ENCODE measurements at places on chromosomes 1 and 21.

DNA sequence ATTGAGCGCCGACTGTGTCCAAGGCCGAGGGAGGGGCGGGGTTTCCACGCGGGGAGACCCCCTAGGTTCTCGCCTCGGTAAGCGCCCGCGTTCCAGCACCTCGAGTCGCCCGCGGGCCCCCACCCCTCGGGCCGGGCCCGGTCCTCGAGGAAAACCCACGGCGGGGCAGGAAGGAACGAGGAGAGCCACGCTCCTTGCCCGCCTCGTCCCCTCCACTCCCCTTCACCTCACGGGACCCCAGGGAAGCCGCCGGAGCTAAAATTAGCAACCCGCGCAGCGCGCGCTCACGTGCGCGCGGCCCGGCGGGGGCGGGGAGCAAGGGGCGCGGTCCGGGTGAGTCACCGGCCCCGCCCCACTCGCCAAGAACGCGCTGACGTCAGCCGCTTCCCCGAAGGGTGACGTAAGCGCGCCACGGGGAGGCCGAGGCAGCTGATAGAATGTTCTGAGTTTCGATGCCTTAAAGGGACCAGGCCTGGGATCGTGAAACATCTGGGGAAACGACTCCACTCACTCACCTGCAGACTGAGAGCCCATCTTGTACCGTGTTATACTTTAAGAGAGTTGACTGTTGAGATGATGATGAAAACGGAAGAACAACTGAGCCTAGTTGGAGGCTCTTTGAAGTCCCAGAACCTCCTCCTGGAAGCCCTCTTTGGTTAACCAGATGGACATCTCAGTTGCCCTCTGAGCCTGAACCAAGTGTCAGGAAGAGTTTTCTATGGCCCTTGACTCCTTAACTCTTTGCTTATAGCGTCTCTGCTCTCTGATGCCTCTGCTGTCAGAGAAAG lies 49.7 kb upstream of the ATF3 start:
- DNase-seq = peak; percentile 85

DNA sequence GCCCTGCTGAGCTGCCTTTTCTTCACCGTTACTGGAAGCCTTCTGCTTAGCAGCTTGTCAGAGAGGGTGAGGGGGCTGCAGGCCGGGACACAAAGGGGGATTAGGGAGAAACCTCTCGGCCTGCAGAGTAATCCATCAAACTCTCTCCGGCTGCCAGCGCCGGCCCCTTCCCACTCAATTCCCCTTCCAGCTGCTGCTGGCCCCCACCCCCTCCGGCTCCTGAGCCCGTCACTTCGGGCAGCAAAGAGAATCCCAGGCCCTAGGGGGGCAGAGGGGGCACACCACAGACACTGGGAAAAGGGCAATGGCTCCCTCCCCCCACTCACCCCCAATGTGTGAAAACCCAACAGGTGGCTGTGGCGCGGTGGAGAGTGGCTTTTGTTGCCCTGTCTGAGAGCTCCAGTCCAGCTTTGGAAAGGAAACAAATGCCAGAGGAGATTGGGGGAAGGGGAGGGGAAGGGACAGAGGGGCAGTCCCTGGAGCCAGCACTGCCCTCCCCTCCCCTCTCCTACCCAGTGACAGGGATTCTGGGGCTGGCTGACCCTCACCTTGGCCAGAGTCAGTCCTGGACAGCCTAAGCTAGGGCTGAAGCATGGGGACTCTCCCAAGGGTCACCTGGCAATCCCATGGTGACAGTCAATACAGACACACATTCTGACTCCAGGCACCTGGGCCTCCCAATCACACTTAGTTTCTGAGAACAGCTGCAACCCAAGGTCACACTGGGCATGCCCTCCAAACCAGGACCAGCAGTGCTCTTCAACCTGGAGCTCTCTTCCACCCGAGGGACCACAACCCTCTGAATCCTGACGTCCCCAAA lies 9.5 kb downstream of the SLC45A3 start:
- DNase-seq = no peak

GRCh38 chr1:23736437-23737134 lies 6.7 kb upstream of the ELOA start:
- DNase-seq = no peak

DNA sequence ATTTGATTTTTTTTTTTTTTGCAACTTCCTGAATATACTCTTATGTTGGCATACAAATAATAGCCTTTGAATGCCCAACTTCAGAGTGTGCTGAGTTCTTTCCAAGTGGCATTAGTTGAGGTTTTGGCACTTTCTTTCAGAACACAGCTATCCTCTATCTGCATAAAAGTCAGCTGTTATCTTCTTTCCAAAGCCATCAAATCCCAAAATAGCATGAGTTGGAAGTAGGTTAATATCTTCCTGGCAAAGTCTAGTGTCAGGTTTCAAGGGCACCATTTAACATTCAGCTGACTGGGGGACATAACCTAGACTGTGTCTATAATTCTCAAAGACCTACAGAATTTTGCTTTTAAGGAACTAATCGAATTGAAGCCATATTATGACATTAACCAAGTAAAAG lies 223.9 kb downstream of the PLPP3 start:
- DNase-seq = no peak

- DNase-seq = no peak
Observed at GRCh38 chr1:162992945-162993344, 76.2 kb upstream of the RGS4 start.

GRCh38 chr1:225578251-225578977 lies 74.5 kb downstream of the ENAH start:
- DNase-seq = no peak

DNA sequence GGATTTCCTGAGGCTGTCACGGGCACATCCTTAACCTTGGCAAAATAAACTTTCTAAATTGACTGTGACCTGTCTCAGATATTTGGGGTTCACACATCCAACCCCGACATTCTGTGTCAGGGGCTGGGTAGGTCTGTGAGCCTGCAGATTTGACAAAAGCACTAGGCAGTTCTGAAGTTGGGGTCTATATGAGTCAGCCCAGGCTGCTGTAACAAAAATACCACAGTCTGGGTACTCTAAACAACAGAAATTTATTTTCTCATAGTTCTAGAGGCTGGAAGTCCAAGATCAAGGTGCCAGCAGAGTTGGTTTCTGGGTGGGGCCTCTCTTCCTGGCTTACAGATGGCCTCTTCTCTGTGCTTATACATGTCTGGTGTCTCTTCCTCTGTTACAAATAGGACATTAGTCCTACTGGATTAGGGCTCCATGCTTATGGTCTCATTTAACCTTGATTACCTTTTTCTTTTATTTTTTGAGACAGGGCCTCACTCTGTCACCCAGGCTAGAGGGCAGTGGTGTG lies 3.0 kb upstream of the CPLANE2 start:
- DNase-seq = no peak

- DNase-seq = no peak
Observed at GRCh38 chr1:186295980-186296379, 79.1 kb downstream of the TPR start.

All from stimulated activated CD4-positive, alpha-beta T cell treated with anti-CD3 and anti-CD28 coated beads, Interleukin-1b, Interleukin-23, amount 100 ng/mL, for 1 hour (primary cell).